NCI-H345 (cell line): ENCODE measurements at places on chromosomes 13 and 19.

DNA sequence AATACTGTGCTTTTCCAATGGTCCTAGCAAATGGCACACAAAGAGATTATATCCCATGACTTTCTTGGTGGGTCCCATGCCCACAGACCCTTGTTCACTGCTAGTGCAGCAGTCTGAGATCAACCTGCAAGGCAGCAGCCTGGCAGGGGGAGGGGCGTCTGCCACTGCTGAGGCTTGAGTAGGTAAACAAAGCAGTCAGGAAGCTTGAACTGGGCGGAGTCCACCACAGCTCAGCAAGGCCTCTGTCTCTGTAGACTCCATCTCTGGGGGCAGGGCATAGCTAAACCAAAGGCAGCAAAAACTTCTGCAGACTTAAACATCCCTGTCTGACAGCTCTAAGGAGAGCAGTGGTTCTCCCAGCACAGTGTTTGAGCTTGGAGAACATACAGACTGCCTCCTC lies 82.9 kb downstream of the ZNF737 start:
- DNase-seq: no peak

- no peak for DNase-seq
Measured at GRCh38 chr13:103497404-103497803, 431.2 kb upstream of the SLC10A2 start.

DNA sequence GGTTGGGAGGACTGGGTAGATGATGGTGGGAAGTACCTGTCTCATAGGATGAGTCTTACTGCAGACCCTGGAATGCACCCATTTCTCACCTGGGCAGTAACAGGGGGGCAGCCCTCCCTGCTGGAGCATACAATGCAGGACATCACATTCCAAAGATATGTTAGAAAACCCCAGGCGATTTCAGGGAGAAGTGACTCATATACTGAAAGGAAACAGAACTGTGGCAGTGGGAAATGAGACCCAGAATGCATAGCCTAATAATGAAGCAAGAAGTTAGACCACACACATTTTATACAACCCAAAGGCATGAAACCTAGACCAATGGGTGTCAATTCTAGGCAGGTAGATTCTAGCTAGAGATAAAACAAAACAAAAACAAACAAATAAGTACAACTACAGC lies 402.7 kb downstream of the IRS2 start:
- DNase-seq: no peak

GRCh38 chr13:20526664-20527063 lies 1.0 kb upstream of the CRYL1 start:
- DNase-seq: no peak

- no peak for DNase-seq
Measured at GRCh38 chr13:75226733-75227435, 255.1 kb downstream of the TBC1D4 start.
